NCI-H345 (cell line): ENCODE measurements at places on chromosomes 4 and X.

- DNase-seq, result no peak
Measured at GRCh38 chr4:27327421-27328181, 467.0 kb downstream of the STIM2 start.

- DNase-seq, result no peak
Measured at GRCh38 chr4:54315561-54316538, 86.8 kb downstream of the PDGFRA start.

DNA sequence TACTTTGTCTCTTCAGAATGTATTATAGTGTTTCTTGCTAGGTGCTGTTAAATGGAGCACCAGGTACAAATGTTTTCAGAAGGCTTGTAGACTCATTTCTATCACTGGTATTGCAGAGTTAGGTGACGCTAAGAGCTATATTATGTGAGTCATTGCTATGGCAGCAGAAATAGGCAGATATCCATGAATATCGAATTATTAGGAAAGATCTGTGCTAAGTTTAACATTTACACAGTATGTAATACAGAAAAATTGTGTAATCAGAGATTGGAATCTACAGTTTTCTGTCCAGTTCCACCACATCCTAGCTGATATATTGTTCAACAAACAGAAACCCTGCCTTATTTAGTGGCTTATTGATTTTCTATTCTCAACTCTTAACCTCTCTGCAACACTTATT lies 1025.5 kb downstream of the STIM2 start:
- DNase-seq, result no peak

DNA sequence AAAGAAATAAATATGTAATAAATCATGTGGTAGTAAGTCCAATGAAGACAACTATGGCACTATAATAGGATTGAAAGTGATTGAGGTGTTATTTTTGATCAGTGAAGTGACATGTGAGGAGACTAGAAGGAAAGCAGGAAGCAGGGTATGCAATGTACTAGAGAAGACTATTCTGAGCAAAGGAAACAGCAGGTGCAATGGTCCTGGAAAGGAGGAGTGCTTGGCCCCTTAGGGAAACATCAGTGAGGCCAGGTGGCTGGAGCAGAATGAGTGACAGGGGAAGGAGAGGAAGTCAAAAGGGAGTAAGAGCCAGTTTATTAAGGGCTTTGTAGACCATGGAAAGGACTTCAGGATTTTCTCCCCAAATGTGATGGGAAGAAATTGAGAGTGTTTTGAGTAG lies 207.6 kb upstream of the HCCS start:
- DNase-seq, result no peak

- DNase-seq, result no peak
Measured at GRCh38 chrX:154731881-154732280, 19.0 kb downstream of the GAB3 start.

GRCh38 chrX:136246201-136246600 lies 5.0 kb downstream of the MAP7D3 start:
- no peak for DNase-seq

GRCh38 chr4:104726002-104726401 lies 231.3 kb upstream of the CXXC4 start:
- DNase-seq, result no peak

DNA sequence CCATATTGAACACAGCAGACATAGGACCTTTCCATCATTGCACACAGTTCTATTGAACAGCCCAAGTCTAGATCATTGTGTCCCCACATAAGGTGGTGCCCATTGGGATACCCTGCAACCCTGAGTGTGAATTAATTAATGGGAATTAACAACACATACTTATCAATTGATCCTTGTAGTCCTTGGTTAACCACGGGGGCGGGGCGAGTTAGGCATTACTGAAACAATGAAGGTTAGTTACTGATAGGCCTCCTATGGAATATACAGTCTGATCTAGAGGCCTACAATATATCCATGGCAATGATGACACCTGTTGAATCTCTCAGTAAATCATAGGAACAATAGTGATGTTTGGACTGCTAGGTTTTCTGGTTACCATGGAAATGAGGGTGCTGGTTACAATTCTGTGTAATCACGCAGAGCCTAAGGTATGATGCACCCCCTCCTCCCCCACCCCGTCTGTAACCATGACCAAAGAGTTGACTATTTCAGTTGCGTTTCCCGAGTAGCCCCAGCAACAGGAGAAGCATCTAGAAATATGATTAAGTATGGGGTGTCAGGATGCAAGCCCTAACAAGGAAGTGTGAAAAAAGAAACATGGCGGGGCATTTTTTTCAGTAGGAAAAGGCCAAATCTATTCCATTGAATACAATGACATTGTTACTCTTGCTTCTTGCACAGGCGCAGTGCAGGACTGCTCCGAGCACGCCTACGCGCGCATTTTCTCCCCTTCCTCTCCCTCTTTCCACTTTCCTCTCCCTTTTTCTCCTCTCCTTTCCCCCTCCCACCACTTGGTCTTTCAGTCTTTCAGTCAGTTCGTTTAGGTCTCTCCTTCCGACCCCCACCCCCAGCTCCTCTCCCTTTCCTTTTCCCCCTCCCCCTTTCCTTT lies 677 bp upstream of the NONO start:
- no peak for DNase-seq

DNA sequence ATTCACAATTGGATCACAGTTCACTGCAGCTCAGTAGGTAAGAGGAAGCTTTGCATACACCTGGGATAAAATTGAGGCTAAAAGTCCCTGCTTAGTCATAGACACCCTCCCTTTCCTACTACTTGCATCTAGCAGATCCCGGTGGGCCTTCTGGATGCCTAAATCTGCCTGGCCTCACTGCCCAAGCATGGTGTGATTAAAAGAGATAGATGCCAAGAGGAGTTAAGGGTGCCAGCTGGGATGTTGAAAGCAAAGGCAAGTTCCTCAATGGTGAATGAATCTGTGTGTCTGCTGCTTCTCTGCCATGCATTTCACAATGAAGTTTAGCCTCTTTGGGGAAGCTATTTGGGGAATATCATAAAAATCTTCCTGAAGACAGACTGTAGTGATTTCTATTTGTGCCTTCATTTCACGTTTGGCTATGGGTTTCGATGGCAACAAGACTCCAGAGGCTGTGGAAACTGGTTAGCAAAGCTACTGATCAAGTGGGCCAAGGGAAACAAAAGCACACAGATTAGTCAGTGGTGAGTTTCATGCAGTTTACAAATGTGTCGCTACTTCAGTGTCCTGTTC lies 534.0 kb downstream of the ANKRD50 start:
- no peak for DNase-seq

- no peak for DNase-seq
Measured at GRCh38 chrX:16838202-16839066, 31.7 kb downstream of the RBBP7 start.

- DNase-seq, result no peak
Measured at GRCh38 chr4:41141900-41142299, 72.4 kb downstream of the APBB2 start.

GRCh38 chr4:20778896-20779295 lies 78.6 kb downstream of the PACRGL start:
- DNase-seq, result no peak

DNA sequence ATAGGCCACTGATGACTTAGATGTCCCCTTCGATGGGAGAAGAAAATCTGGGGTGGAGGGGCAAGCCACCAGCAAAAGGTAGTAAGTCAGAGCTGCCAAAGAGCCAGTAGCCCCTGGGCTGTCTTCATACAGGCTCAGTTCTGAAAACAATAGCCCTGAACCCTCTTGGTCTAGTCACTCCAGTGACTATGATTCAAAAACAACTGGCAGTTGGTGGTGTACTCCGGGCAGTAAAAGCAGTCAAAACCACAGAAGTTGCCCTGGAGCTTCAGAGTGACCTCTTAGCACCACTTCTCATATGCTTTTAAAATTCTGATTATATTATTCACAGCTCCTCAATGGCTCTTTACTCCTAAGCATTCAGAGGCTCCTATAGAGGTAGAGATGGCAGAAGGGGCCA lies 164.3 kb upstream of the MAMLD1 start:
- DNase-seq, result no peak

- DNase-seq, result no peak
Measured at GRCh38 chr4:54781756-54782155, 124.0 kb downstream of the KIT start.

DNA sequence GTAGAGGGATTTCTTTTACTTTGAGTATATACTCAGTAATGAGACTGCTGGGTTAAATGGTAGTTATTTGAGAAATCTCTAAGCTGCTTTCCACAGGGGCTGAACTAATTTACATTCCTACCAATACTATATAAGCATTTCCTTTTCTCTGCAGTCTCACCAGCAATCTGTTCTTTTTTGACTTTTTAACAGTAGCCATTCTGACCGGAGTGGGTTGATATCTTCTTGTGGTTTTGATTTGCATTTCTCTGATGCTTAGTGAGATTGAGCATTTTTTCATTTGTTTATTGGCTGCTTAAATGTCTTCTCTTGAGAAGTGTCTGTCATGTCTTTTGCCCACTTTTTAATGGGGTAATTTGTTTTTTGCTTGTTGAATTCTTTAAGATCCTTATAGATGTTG lies 43.3 kb downstream of the SPCS3 start:
- DNase-seq, result no peak

- no peak for DNase-seq
Measured at GRCh38 chrX:36950495-36951253, 57.5 kb upstream of the FAM47C start.

GRCh38 chr4:184819786-184820185 lies 6.0 kb downstream of the ACSL1 start:
- no peak for DNase-seq

- no peak for DNase-seq
Measured at GRCh38 chrX:149462849-149463248, 42.3 kb downstream of the IDS start.

GRCh38 chrX:151970027-151970426 lies 4.4 kb downstream of the GABRE start:
- DNase-seq, result no peak

- peak; percentile 77 for DNase-seq
Measured at GRCh38 chr4:2402048-2402842, 16.2 kb downstream of the ZFYVE28 start.

DNA sequence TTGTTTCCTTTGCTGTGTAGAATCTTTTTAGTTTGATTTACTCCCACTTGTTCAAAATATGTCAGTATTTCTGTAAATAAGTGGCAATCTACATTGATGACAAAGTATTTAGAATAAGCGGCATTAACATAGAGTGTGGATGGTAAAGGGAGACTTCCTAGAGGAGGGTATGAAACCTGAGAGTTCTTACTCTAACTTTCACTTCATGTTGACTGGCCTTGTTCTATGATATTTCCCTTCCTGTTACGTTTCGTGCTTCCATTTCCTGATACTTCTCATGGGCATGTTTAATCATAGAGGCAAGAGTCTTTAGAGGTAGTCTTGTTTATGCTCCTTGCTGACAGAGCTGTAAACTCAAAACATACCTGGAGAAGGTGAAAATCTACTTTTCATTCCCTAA lies 408.9 kb downstream of the GLUD2 start:
- no peak for DNase-seq

DNA sequence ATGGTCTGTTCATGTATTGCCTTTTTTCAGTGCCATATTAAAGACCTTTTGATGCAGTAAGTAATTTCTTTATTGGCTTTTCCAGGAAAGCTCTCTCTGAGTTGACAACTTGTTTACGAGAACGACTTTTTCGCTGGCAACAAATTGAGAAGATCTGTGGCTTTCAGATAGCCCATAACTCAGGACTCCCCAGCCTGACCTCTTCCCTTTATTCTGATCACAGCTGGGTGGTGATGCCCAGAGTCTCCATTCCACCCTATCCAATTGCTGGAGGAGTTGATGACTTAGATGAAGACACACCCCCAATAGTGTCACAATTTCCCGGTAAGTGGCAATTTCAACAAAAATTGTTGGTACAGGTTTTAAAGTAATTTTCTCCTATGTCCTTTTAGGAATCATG lies 148.0 kb downstream of the STIM2 start:
- DNase-seq, result no peak

DNA sequence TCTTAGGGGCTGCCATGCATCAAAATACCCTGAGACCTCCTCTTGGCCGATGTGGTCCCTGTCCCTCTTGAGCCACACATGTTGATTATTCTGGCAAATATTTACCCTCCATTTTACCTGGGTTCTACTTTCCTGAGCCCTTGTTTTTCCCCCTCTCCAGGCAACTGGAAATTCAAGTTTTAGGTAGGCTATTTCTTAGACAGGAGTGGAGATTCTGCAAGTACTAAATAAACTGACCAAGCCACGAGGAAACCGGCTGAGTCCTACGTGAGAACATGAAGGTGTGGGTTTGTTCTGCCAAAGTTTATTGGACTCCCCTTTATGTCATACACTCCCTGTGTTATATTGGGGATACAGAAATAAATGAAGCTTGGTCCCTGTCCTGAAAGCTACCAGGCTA lies 88.1 kb downstream of the RTL5 start:
- DNase-seq, result no peak

DNA sequence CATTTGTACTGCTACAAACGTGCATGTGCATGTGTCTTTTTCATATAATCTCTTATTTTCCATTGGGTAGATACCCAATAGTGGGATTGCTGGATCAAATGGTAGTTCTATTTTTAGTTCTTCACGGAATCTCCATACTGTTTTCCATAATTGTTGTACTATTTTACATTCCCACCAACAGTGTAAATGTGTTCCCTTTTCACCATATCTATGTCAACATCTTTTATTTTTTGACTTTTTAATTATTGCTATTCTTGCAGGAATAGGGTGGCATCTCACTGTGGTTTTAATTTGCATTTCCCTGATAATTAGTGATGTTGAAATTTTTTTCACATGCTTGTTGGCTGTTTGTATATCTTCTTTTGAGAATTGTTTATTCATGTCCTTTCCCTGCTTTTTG lies 59.3 kb upstream of the PACRGL start:
- no peak for DNase-seq

DNA sequence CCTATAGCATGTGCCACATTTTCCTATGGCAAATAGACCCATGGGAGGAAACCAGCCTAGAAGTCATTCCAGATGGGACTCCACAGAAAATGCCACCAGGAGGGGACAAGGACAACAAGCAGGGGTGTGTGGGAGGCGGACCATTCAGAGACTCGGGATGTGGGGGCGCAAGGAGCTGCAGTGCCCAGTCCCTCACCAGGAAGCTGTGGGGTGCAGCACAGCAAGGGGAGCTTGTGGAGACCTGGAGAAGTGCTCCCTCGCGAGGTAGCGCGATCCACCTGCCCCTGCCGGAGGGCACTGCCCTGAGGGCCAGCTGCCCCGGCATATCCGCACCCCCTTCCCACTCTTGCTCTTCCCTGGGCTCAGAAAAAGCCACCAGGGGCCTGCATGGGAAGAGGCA lies 45.5 kb upstream of the C4orf50 start:
- DNase-seq, result no peak

- DNase-seq, result no peak
Measured at GRCh38 chr4:93396272-93396671, 432.3 kb upstream of the ATOH1 start.

DNA sequence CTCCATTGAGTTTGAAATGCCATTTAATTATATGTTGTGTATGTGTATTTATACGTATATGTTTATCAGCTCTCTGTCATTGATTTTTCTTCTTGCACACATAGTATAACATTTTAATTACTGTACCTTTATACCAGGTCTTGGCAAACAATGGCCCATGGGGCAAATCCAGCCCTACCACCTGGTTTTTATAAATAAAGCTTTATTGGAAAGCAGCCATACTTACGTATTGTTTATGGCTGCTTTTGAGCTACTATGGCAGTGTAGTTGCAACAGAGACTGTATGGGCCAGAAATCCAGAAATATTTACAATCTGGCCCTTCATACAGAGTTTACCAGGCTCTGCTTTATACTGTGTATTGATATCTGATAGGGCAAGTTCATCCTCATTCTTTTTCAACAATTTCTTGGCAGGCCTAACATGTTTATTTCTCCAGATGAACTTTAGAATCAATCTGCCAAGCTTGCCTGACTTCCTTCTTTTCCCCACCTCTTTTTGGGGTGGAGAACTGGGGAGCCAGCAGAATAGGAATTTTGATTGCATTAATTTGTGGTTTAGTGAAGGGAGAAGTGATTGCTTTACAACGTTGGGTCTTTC lies 15.8 kb downstream of the DCUN1D4 start:
- no peak for DNase-seq
